ENCODE measurements at places on chromosomes 6 and 20.
A peak's percentile ranks its signal among the peaks of the same experiment; 100 is the strongest.

GRCh38 chr6:72533606-72534005 is 88.3 kb upstream of the KCNQ5 start:
- no peak for DNase-seq

GRCh38 chr6:166004471-166004870 is 163.2 kb downstream of the TBXT start:
- DNase-seq = no peak

DNA sequence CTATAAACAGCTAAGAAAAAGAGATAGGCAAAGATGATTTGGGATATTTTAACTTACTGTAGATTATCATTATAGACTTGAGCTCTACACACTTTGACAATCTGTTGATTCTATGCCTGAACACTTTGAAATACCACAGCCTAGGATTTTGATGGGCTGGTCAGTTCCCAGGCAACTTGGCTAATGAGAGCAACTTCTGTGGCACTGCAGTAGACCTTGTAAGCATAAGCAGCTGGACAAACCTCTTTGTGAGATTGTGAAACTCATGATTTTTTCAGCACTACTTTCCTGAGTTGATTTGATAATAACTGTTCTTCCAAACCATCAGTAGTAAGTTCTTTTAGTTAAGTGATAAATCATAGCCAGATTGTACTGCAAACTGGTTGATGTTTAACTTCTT is 27.1 kb upstream of the ELOVL5 start:
- DNase-seq = no peak

GRCh38 chr20:38633577-38634093 is 32.0 kb downstream of the ARHGAP40 start:
- peak; percentile 63 for DNase-seq

DNA sequence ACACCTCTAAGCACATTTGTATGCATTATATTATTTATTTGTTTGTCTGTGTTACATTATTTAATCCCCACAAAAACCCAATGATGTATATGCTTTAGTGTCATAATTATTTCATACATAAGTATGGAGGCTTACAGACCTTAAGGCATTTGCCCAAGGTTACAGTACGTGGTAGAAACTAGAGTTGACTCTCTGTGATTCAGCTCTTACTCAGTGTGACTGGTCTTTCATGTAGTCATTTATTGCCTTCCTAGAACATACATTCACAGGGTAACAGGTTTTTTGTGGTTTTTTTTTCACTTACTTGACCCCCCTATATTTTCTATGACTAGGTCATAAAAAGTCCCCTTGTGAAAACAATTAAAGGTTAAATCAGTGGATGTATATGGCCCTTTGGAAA is 566.8 kb downstream of the TFAP2A start:
- no peak for DNase-seq

DNA sequence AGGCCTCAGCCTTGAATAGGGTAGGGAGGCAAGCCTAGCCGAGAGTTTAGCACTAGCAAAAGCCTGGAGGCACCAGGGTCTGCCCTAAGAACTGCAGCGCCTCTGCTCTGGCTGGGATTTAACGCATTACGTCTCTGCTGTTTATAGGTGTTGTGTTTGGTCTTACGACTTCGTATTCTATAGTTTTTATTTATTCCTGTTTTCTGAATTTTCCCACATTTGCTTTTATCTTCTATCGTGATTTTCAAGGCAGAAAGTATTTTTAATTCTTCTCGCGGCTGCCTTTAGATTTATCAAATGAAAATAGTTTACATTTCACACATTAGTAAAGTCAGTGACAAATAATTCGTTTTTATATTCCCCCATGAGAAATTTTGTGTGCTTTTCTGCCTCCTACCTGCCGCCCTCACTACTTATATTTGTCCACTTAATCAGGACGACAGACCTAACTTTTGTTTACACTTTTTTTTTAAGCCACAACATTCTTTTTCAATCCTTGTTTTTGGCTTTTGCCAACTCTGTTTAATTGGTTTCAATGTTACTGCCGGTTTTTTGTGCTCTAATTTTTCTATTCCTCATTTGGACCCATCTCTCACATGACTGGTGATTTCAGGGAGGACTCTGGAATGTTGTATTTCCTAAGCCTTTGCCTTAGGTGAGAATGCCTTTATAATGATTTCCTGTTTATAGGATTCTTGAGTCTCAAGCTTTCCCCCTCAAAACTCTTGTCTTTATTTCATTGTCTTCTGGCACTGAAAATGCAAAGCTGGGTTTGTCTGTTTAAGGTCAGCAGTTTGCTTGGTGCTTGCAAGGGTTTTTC is 1.3 kb upstream of the LZTS3 start:
- DNase-seq = no peak

DNA sequence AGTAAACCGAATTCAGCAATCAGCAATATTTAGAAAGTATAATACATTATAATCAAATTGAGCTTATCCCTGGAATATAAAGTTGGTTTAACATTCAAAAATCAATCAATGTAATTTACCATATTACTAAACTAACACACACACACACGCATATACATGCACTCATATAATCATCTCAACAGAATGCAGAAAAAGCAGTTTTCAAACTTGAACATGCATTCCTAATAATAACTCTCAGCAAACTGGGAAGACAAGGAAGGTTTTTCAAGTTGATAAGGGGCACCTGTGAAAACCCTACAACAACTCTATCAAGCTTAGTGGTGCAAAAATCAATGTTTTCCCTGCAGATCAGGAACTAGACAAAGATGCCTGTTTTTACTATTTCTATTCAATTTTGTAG is 4.7 kb downstream of the SIRPB2 start:
- DNase-seq = no peak

GRCh38 chr6:70164556-70164955 is 138.3 kb downstream of the COL9A1 start:
- no peak for DNase-seq

DNA sequence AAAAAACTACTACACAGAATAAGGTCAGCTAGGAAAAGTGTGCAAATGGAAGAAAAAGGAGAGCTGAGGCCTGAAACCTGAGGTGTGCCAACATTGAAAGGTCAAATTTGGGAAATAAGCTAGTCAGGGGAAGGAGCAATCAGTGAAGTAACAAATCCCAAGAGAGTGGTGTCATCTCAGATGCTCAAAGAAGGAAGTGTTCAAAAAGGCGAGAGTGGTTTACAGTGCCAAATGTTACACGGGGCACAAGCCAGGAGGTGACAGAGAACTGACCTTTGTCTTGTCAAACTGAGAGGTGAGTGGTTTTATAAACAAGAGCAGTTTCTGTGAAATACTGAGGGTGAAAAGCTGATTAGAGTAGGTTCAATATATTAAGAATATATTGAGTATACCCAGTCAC is 83.0 kb upstream of the TCF21 start:
- no peak for DNase-seq

DNA sequence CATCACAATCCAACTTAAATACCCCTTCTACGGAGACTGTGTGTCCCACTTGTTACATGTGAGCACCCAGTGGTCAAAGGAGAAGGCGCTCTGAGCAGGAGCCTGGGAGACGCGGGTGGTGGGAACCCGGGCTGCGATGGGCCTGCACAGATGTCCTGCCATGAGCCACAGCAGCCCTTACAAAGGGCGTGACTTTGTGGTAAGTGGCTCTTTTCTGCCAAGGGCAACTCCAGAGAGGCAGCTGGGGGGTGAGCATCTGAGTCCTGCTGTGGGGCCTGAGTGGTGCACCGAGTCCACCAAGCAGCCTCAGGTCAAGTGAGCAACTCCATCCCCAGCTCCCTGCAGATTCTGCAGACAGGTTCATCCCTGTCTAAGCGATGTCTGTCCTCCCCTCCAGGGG is 33.6 kb upstream of the CST7 start:
- no peak for DNase-seq

DNA sequence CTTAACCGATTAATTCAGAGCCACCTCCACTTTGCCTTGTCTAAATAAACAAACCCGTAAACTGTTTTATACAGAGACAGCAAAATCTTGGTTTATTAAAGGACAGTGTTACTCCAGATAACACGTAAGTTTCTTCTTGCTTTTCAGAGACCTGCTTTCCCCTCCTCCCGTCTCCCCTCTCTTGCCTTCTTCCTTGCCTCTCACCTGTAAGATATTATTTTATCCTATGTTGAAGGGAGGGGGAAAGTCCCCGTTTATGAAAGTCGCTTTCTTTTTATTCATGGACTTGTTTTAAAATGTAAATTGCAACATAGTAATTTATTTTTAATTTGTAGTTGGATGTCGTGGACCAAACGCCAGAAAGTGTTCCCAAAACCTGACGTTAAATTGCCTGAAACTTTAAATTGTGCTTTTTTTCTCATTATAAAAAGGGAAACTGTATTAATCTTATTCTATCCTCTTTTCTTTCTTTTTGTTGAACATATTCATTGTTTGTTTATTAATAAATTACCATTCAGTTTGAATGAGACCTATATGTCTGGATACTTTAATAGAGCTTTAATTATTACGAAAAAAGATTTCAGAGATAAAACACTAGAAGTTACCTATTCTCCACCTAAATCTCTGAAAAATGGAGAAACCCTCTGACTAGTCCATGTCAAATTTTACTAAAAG is 2.7 kb downstream of the FOXC1 start:
- no peak for DNase-seq

- peak; percentile 41 for DNase-seq
Observed at GRCh38 chr20:32474967-32475811, 109.9 kb downstream of the NOL4L start.

DNA sequence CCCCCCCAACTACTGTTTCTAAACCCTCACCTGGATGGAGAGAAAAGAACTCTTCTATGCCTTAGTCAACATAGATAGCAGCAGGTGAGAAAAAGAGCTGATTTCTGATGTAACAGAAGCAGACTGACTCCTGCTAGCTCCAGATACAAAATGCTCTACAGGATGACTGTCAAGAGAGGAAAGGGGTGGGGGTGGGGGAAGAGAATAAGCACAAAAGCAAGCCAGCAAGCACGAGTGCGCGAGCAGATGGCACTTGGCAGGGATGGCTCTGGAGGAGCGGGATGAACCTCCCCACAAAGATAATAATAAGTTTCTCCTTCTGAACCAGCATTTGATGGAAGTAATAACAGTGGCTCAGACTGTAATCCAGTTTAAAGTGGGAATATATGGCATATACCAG is 45.6 kb upstream of the SPDEF start:
- no peak for DNase-seq

DNA sequence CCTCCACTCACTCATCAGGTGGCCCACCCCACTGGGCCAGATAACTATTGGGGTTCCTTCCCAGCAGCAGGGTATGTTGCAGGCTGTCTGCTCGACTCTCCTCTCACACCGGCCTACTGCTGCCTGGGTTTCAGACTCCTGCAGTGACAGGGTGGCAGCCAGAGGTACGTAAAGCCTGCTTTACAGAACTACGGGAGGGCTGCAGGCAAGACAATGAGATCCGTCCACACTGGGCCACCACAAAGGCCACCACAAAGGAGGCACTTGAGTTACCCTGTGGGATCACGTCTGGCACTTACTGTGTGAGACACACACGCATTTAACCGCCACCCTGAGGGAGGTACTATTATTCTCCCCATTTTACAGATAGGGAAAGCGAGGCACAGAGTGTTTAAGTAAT is 78.5 kb downstream of the NFATC2 start:
- no peak for DNase-seq

DNA sequence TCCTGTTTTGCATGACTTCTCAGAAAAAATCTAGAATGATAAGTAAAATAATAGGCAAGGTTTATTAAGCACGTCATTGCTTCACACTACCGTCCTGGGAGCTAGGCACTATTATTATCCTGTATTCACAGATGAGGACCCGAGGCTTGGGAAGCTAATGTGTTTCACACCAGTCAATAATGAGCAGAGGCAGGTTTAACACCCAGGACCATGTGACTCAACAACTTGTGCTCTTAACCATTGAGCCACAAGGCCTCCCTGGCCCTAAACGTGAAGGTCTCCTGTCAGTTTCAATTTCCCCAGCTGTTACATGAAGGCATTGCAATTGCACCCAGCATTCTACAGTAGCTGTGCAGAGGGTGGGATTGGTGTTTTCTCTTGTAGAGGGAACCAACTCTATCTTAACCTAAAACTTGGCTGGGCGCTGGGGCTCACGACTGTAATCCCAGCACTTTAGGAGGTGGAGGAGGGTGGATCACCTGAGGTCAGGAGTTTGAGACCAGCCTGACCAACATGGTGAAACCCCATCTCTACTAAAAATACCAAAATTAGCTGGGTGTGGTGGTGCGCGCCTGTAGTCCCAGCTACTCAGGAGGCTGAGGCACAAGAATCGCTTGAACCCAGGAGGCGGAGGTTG is 191.2 kb downstream of the BCAS1 start:
- DNase-seq = no peak

- DNase-seq = no peak
Observed at GRCh38 chr20:39623584-39624234, 661.6 kb downstream of the DHX35 start.

- no peak for DNase-seq
Observed at GRCh38 chr20:57024849-57025248, 241.6 kb downstream of the BMP7 start.
